Vagina (tissue), 2 donors: ENCODE measurements at places on chromosomes 5 and 9. TPM values are rescaled to one million over a fixed set of nuclear protein-coding genes. Genes with fewer than 3 reads are reported as not detected.

The RAD23B gene
- total RNA-seq = 61.1 TPM

The GABRP gene
- total RNA-seq = 20.6 TPM

The PLAC8L1 gene
- not detected for total RNA-seq

The IL17B gene
- total RNA-seq = 2.7 TPM

The PDGFRB gene
- total RNA-seq = 173 TPM

The ADAMTS19 gene
- 1.7 TPM for total RNA-seq

- peaks cover 82% of the 10 kb centered on the region for H3K4me1 ChIP-seq
- DNase-seq = no peak
- H3K27me3 ChIP-seq = no peaks in the 10 kb centered on the region
- no peaks in the 10 kb centered on the region for H3K36me3 ChIP-seq
Measured at GRCh38 chr9:129491487-129491855, 129.4 kb downstream of the C9orf50 start.

- no peak overlapping the region for H3K4me3 ChIP-seq
- H3K27ac ChIP-seq = no peak overlapping the region
Measured at GRCh38 chr5:32116574-32117313, 57.4 kb downstream of the GOLPH3 start.

DNA sequence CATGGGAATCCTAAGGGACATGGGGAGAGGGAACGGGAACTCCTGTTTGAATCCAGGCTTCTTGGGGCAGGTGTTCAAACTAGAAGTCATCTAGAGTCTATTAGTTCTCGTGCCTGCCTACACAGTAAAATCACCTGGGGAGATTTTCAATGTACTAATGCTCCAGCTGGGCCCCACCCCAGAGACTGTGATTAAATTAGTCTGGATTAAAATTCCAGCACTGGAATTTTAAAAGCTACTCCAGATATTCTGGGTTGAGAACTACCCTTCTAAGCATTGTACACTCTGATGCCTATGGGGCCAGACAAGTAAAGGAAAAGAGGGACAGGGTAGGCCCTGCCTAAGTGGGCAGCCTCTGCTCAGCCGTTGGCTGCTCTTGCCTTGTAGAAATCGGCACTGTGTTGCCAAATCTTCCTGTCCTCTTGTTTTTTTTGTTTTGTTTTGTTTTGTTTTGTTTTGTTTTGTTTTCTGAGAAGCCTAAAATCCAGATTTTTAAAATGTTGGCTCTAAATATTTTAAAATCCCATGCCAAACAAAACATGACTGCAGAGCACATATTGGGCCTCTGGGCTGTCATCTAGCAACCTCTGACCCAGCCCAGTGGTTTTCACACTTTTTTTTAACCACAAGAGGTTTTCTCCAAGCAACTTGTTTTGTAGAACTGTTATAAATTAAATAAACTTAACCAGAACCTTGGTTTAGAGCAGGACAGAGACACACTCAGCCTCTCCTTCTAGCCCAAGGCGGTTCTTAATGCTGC lies 29.0 kb downstream of the ADRB2 start:
- no peak for DNase-seq
- peaks cover 6% of the 10 kb centered on the region for H3K4me1 ChIP-seq
- no peak overlapping the region for H3K27ac ChIP-seq
- H3K36me3 ChIP-seq = no peaks in the 10 kb centered on the region

- no peaks in the 10 kb centered on the region for H3K4me1 ChIP-seq
- H3K36me3 ChIP-seq = no peaks in the 10 kb centered on the region
- H3K27me3 ChIP-seq = no peaks in the 10 kb centered on the region
- no peak for DNase-seq
- H3K4me3 ChIP-seq = no peak overlapping the region
Measured at GRCh38 chr9:20112205-20112783, 323.5 kb upstream of the SLC24A2 start.

DNA sequence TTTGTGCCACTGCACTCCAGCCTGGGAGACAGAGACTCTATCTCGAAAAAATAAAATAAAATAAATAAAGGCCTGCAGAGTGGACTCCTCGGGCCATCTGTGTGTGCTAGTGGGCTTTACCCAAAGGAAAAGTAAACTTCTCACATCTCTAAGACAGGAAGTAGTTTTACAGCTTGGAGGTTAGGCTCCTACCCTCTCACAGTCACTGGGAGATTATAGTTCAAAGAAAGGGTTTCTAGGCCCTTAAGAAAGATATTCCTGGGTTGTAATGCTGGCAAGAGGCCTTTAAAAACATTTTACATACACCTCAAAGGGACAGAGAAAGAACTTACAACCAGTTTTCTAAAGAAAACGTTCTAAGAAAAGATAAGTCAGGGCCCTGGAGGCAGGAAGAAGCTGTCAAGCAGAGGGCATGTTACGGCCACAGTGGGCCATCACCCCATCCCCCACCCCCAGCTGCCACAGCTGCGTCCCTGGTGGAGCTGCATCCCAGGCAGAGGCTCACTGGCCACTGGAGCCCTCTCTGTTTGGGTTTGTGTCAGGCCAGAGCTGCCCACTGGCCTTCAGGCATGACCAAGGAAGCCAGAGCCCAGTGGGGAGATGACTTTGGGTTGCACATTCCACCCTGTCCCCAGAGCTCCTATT lies 78.1 kb upstream of the CDK20 start:
- H3K4me1 ChIP-seq = no peaks in the 10 kb centered on the region
- DNase-seq = no peak
- H3K27me3 ChIP-seq = no peaks in the 10 kb centered on the region
- no peaks in the 10 kb centered on the region for H3K36me3 ChIP-seq
- no peak overlapping the region for H3K4me3 ChIP-seq
- no peak overlapping the region for H3K27ac ChIP-seq

DNA sequence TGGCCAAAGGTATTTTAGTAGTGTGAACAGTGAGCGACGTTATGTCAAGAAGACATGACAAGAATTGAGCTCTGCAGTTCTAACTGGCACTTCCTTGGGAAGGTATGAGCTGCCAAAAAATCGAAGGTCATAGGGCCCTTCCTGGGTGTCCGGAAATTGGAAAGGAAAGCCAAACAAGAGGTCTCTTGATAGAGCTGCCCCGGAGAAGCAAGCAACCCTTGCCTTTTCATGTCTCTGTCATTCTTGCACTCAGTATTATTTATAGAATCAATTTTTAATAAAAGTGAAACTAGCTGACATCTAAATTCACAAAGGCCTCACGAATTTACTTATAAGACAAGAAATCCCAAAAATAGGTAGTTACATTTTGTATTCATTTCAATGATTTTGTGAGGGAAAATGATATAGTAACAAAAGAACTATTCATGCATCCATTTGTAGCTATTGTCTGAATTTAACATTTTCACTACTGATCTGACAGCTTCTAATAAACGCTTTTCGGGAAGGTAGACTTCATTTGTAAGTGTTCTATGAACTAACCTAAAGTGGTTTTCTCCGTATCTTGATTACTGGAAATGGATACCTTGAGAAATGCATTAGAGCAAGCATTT lies 113.8 kb upstream of the VCAN start:
- no peaks in the 10 kb centered on the region for H3K27me3 ChIP-seq
- H3K36me3 ChIP-seq = no peaks in the 10 kb centered on the region
- no peak overlapping the region for H3K27ac ChIP-seq
- H3K4me1 ChIP-seq = no peaks in the 10 kb centered on the region

GRCh38 chr5:147372191-147372590 lies 137.4 kb downstream of the STK32A start:
- DNase-seq = no peak
- H3K4me3 ChIP-seq = no peak overlapping the region
- no peak overlapping the region for H3K27ac ChIP-seq
- H3K27me3 ChIP-seq = no peaks in the 10 kb centered on the region
- no peaks in the 10 kb centered on the region for H3K4me1 ChIP-seq

GRCh38 chr5:142445266-142445665 lies 120.4 kb upstream of the SPRY4 start:
- H3K4me3 ChIP-seq = no peak overlapping the region
- H3K4me1 ChIP-seq = peaks cover 3% of the 10 kb centered on the region
- no peaks in the 10 kb centered on the region for H3K27me3 ChIP-seq
- H3K27ac ChIP-seq = no peak overlapping the region

GRCh38 chr5:34625246-34625645 lies 30.9 kb upstream of the RAI14 start:
- peaks cover 17% of the 10 kb centered on the region for H3K4me1 ChIP-seq
- no peaks in the 10 kb centered on the region for H3K27me3 ChIP-seq
- no peak overlapping the region for H3K27ac ChIP-seq
- no peak overlapping the region for H3K4me3 ChIP-seq
- no peak for DNase-seq
